ENCODE measurements at places on chromosomes 12 and 14. TPM values are rescaled to one million over a fixed set of nuclear protein-coding genes. Genes with fewer than 3 reads are reported as not detected.

- no peak overlapping the region for H3K4me3 ChIP-seq
- DNase-seq = no peak
- H3K27ac ChIP-seq = no peak overlapping the region
- no peaks in the 10 kb centered on the region for H3K4me1 ChIP-seq
- H3K27me3 ChIP-seq = no peaks in the 10 kb centered on the region
- H3K36me3 ChIP-seq = no peaks in the 10 kb centered on the region
Observed at GRCh38 chr12:13340149-13340548, 143.6 kb downstream of the EMP1 start.

DNA sequence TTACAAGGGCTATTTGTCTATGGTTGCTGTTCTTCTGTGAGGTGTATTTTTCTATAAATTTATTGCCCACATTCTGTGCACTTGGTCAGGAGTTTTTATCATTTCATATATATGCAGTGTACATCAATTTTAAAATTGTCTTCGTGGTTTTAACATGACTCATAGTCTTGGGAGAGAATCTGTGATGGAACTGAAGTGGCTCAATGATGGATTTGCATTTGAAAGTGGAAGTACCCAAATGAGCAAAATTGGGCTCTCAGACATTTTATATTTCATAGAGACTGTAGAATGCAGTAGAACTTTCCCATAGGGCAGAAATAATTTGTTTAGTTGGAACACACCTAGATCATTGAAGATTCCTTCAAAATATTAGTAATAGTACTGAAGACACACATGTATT, 1.9 kb upstream of the SCFD1 start:
- H3K4me3 ChIP-seq = no peak overlapping the region
- peaks cover 3% of the 10 kb centered on the region for H3K36me3 ChIP-seq
- no peaks in the 10 kb centered on the region for H3K27me3 ChIP-seq
- no peak overlapping the region for H3K27ac ChIP-seq

DNA sequence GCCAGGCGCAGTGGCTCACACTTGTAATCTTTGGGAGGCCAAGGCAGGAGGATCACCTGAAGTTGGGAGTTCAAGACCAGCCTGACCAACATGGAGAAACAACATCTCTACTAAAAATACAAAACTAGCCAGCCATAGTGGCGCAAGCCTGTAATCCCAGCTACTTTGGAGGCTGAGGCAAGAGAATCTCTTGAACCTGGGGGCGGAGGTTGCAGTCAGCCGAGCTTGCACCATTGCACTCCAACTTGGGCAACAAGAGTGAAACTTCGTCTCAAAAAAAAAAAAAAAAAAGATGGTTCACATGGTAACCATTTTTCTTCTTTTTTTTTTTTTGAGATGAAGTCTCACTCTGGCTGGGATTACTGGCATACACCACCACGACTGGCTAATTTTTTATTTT, 35.3 kb downstream of the SLC2A14 start:
- no peak overlapping the region for H3K4me3 ChIP-seq
- no peaks in the 10 kb centered on the region for H3K27me3 ChIP-seq

- no peak for DNase-seq
- H3K4me3 ChIP-seq = no peak overlapping the region
- no peak overlapping the region for H3K27ac ChIP-seq
Observed at GRCh38 chr12:82874945-82875344, 188.2 kb downstream of the TMTC2 start.

- H3K4me3 ChIP-seq = no peak overlapping the region
- no peaks in the 10 kb centered on the region for H3K36me3 ChIP-seq
- no peak overlapping the region for H3K27ac ChIP-seq
Observed at GRCh38 chr12:94616203-94616729, 34.1 kb downstream of the TMCC3 start.

Gene LBHD2
- total RNA-seq = not detected

Gene KRT72
- not detected for total RNA-seq

Gene SLC25A21
- total RNA-seq = not detected

DNA sequence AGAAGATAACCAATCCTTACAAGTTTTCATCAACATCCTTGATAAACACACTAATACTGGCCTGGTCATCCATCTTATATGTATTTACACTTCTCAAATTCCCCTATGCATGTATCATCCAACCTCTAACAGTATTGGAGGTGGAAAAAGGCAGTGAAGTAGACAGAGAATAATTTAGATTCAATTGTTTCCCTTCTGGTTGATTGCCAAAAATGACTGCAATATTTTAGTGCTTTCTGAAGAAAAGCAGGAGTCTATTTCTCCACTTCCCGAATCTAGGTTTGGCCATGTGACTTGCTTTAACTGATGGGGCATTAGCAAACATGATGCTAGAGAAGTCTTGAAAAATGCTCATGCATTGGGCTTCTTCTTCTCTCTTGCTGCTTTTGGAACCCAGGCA, 78.3 kb upstream of the METAP2 start:
- no peak overlapping the region for H3K27ac ChIP-seq
- no peak overlapping the region for H3K4me3 ChIP-seq
- no peaks in the 10 kb centered on the region for H3K4me1 ChIP-seq

GRCh38 chr12:118327391-118327790, 45.3 kb downstream of the TAOK3 start:
- H3K4me1 ChIP-seq = peaks cover 4% of the 10 kb centered on the region
- DNase-seq = no peak
- no peak overlapping the region for H3K4me3 ChIP-seq

GRCh38 chr12:117047810-117048584, 51.2 kb downstream of the TESC start:
- no peaks in the 10 kb centered on the region for H3K27me3 ChIP-seq
- H3K27ac ChIP-seq = no peak overlapping the region
- H3K4me3 ChIP-seq = no peak overlapping the region
- H3K4me1 ChIP-seq = no peaks in the 10 kb centered on the region
- no peak for DNase-seq
- no peaks in the 10 kb centered on the region for H3K36me3 ChIP-seq

Gene KIF26A
- 0.20 TPM for total RNA-seq

DNA sequence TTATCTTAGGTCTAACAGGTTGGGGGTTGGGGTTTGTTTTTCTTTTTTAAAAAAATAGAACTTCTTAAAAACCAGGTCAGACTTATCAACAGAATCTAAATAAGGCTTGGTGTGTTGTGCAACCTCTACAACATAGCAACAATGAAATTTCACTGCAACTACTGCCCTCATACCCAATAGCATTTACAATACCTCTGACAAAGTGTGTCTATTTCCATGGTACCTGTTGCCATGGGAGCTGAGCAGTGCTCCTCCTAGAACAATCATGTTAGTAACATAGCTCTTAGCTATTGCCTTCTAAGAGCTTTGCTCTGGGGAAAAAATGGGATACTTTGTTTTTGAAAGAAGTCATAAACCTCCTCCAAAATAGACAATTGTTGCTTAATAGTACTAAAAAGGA, 103.3 kb upstream of the CCDC175 start:
- no peaks in the 10 kb centered on the region for H3K4me1 ChIP-seq
- H3K36me3 ChIP-seq = no peaks in the 10 kb centered on the region
- no peak overlapping the region for H3K4me3 ChIP-seq

Gene TAS2R46
- 0.93 TPM for total RNA-seq

- peaks cover 6% of the 10 kb centered on the region for H3K4me1 ChIP-seq
- no peak overlapping the region for H3K27ac ChIP-seq
- DNase-seq = no peak
- H3K4me3 ChIP-seq = no peak overlapping the region
- H3K36me3 ChIP-seq = no peaks in the 10 kb centered on the region
- no peaks in the 10 kb centered on the region for H3K27me3 ChIP-seq
Observed at GRCh38 chr12:108335349-108336119, 3.6 kb downstream of the CMKLR1 start.

DNA sequence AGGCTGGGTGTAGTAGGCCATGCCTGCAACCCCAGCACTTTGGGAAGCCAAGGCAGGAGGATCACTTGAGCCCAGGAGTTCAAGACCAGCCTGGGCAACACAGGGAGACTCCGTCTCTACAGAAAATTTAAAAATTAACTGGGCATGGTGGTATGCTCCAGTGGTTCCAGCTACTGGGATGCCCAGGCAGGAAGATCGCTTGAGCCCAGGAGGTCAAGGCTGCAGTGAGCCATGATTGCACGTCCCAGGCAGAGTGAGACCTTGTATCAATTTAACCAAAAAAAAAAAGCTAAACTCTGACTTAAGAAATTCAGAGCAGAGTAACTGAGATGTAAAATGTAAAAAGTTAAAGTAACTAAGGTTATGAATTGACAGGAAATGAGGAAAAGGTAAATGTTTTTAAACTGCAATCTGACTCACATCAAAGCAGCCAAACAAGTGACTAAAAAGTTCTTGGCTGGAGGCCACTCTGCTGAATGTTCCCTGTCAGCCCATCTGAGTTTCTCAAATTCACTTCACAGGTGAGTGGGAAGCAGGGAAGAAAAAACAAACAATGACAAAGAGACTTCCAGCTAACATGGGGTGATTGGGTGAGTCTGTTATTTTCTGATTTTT, 21.3 kb downstream of the PRKD1 start:
- H3K36me3 ChIP-seq = no peaks in the 10 kb centered on the region
- no peak overlapping the region for H3K4me3 ChIP-seq
- H3K27me3 ChIP-seq = no peaks in the 10 kb centered on the region
- H3K27ac ChIP-seq = no peak overlapping the region

DNA sequence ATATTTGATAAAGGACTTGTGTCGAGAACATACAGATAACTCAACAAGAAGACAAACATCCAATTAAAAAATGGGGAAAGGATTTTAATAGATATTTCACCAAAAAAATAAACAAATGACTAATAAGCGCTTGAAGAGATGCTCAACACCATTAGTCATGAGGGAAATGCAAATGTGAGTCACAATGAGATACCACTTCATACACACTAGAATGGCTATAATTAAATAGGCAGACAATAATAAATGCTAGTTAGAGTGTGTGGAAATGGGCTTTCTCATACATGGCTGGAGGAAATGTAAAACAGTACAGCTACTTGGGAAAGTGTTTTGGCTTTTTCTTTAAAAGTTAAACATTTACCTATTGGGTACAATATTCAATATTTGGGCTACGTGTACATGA, 34.8 kb downstream of the DLK1 start:
- no peak overlapping the region for H3K4me3 ChIP-seq
- no peaks in the 10 kb centered on the region for H3K27me3 ChIP-seq
- no peaks in the 10 kb centered on the region for H3K36me3 ChIP-seq
- H3K27ac ChIP-seq = no peak overlapping the region

DNA sequence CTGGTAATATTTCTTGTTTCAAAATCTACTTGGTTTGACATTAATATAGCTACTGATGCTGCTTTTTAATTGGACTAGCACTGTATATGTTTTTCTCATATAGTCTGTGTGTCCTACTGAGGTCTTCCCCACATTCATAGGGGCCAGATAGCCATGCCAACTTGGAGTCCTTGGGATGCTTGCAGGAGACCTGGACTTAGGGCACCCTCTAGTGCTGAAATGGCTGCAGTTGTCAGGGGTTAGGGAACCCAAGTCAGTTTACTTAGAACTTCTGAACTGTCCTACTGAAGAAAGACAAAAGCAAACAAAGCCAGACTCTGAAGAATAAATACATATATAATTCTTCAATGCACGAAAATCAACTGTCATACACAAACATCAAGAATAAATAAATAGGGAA, 279.9 kb upstream of the SYT1 start:
- no peak overlapping the region for H3K4me3 ChIP-seq
- no peaks in the 10 kb centered on the region for H3K36me3 ChIP-seq
- H3K27me3 ChIP-seq = no peaks in the 10 kb centered on the region

DNA sequence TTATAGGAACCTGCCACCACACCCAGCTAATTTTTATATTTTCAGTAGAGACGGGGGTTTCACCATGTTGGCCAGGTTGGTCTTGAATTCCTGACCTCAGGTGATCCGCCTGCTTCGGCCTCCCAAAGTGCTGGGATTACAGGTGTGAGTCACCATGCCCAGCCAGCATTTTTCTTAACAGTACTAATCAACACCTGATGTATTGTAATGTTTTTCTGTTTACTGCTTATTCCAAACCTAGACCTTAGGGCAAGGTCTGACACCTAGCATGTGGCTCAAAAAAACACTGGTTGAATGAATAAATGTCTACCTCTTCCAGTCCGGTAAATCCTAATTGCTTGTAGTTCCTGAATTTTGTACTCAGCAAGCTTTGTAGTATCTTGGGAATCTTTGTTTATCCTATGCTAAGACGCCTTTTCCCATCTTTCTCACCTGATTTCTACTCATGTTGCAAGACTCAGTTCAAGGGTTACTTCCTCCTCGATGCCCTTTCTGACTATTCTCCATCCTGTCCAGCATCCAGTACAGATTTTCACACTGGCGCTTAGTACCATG, 2.8 kb downstream of the PAN2 start:
- H3K27me3 ChIP-seq = no peaks in the 10 kb centered on the region
- H3K27ac ChIP-seq = no peak overlapping the region
- DNase-seq = no peak
- H3K4me1 ChIP-seq = peaks cover 20% of the 10 kb centered on the region
